Activated T-cell treated with anti-CD3 and anti-CD28 coated beads for 48 hours (primary cell): ENCODE measurements at places on chromosomes 11 and 22.

GRCh38 chr11:19982774-19983495 is 177.3 kb downstream of the DBX1 start:
- DNase-seq, result no peak

DNA sequence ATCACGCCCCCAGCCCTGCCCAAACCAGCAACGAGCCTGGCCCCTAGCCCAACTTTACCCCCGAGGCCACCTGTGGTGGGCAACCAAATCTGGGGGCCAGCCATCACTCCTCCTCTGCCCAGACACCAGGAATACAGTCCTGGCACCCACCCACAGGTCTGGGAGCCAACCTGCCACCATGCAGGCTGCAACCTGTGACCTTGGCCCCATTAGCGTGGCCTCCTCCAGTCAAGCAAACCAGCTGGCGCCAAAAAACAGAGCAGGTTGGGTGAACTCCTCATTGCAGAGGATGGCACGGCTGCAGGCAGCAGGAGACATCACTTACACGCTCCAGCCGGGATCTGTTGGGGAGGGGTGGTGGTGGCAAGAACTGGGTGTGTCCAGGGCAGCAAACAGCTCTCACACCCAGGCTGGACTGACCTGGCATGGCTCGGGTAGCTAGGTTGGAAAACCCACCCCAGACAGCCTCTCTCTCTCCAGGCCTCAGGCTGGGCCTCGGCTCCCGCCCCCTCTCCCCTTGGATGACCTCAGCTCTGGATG is 65.5 kb upstream of the TCF20 start:
- DNase-seq, result no peak

DNA sequence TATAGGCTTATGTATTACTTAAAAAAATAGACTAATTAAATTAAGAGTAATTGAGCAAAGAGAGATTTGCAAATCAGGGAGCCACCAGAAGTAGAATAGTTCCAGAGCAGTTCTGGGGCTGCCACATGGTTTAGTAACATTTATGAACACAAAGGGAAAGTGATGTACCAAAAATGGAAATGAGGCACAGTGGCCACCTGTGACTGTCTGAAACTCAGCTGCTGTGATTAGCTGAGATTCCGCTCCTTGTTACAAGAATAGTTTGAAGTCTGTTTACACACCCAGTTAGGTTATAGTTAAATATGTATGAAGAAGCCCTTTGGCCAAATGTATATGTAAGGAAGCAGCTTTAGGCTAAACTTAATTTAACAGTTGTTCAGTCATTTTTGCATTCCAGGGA is 901.5 kb upstream of the CHORDC1 start:
- DNase-seq, result no peak

- no peak for DNase-seq
These were observed 1473.5 kb upstream of the TENM4 start for GRCh38 chr11:80914311-80914710.

DNA sequence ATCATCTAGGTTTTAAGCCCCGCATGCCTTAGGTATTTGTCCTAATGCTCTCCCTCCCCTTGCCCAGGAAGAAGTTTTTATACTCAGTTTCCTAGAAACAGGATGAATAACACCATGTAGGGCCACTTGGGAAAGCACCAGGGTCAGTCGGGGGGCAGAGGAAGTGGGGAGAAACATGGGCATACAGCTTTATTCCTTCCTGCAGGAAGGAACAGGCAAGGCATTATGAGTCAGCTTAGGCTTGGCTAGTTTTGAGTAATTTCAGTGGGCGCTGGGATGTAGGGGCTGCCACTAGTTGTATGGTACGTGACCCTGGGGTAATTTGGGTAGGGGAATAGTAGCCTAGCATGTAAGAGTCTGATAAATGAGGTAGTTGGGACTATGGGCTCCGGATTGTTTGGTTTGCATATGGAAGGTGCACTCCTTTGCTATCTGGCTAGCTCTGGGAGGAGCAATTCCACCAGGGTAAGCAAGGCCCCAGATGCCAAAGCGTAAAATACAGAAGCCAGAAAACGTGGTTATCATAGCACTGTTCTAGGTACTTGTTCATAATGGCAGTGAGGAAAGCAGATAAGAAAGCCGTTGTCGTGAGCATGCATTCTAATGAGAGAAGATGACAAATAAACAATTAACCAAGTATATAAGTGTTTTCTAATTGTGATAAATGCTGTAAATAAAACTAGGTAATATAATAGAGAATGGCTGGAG is 24.8 kb downstream of the ACER3 start:
- DNase-seq, result no peak

GRCh38 chr11:12502046-12502445 is 124.7 kb downstream of the PARVA start:
- no peak for DNase-seq

DNA sequence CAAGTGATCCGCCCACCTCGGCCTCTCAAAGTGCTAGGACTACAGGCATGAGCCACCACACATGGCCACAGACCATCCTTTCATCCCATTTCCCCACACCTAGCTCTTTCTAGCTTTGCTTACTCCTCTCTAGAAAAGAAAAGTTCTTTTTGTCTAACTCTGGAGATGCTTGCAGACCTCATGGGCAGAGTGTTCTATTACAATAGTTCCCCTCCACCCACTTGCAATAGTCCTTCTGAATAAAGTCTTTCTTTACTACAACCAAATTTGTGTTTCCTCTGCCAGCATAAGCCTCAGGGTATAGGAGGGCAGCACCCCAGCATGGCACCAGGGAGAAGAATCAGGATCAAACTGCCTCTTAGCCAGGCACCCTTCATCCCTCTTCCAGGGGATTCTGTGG is 18.8 kb upstream of the RTL6 start:
- no peak for DNase-seq
